CD4-positive, alpha-beta memory T cell (primary cell): ENCODE measurements at places on chromosomes 6 and 20.

- no peak overlapping the region for H3K4me3 ChIP-seq
- no peaks in the 10 kb centered on the region for H3K36me3 ChIP-seq
- H3K27ac ChIP-seq = no peak overlapping the region
Observed at GRCh38 chr20:52809003-52809402, 163.2 kb upstream of the TSHZ2 start.

- H3K4me1 ChIP-seq = no peaks in the 10 kb centered on the region
- H3K27ac ChIP-seq = no peak overlapping the region
- H3K27me3 ChIP-seq = no peaks in the 10 kb centered on the region
- no peak overlapping the region for H3K4me3 ChIP-seq
- no peak for DNase-seq
Observed at GRCh38 chr6:168508903-168509302, 67.9 kb downstream of the SMOC2 start.

GRCh38 chr6:37549154-37549553, 49.5 kb upstream of the CCDC167 start:
- H3K27ac ChIP-seq = no peak overlapping the region
- no peaks in the 10 kb centered on the region for H3K27me3 ChIP-seq
- no peaks in the 10 kb centered on the region for H3K36me3 ChIP-seq
- H3K4me3 ChIP-seq = no peak overlapping the region
- H3K4me1 ChIP-seq = peaks cover 39% of the 10 kb centered on the region

GRCh38 chr6:169320013-169320412, 66.4 kb upstream of the THBS2 start:
- no peak for DNase-seq
- H3K4me3 ChIP-seq = no peak overlapping the region
- no peaks in the 10 kb centered on the region for H3K27me3 ChIP-seq
- no peaks in the 10 kb centered on the region for H3K36me3 ChIP-seq
- no peaks in the 10 kb centered on the region for H3K4me1 ChIP-seq

GRCh38 chr6:29561606-29562181, 2.2 kb upstream of the UBD start:
- no peak overlapping the region for H3K27ac ChIP-seq
- H3K36me3 ChIP-seq = no peaks in the 10 kb centered on the region
- no peaks in the 10 kb centered on the region for H3K4me1 ChIP-seq
- DNase-seq = no peak
- peaks cover 7% of the 10 kb centered on the region for H3K27me3 ChIP-seq

GRCh38 chr6:158356586-158357546, 44.6 kb downstream of the TULP4 start:
- H3K4me1 ChIP-seq = peaks cover 34% of the 10 kb centered on the region
- no peak overlapping the region for H3K4me3 ChIP-seq
- DNase-seq = no peak
- H3K27me3 ChIP-seq = no peaks in the 10 kb centered on the region

GRCh38 chr6:91137286-91137685, 550.4 kb upstream of the MAP3K7 start:
- no peaks in the 10 kb centered on the region for H3K27me3 ChIP-seq
- no peaks in the 10 kb centered on the region for H3K4me1 ChIP-seq
- no peaks in the 10 kb centered on the region for H3K36me3 ChIP-seq
- H3K27ac ChIP-seq = no peak overlapping the region
- H3K4me3 ChIP-seq = no peak overlapping the region

DNA sequence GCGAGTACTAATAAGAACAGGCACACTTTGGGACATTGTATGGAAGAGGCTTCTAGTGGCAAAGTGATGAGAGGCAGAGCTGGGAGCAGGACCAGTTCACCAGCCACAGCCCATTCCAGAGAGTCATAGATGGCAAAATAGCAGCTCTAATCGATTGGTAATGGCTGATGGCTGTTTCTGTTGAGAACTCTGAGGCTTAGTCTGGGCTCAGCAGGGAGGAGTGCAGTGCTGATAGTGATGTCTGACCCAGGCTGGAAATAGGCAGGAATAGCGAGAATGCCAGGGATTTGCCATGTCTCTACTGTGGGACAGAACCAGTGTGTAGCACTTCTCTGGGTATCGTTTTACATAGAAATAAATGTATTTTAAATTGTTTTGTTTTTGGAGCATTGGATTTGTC, 620.0 kb upstream of the FLRT3 start:
- no peak overlapping the region for H3K27ac ChIP-seq
- H3K36me3 ChIP-seq = no peaks in the 10 kb centered on the region
- no peak for DNase-seq

- no peak for DNase-seq
- no peak overlapping the region for H3K27ac ChIP-seq
- no peak overlapping the region for H3K4me3 ChIP-seq
- no peaks in the 10 kb centered on the region for H3K4me1 ChIP-seq
- H3K36me3 ChIP-seq = no peaks in the 10 kb centered on the region
Observed at GRCh38 chr6:108275976-108276375, 15.1 kb upstream of the SNX3 start.

DNA sequence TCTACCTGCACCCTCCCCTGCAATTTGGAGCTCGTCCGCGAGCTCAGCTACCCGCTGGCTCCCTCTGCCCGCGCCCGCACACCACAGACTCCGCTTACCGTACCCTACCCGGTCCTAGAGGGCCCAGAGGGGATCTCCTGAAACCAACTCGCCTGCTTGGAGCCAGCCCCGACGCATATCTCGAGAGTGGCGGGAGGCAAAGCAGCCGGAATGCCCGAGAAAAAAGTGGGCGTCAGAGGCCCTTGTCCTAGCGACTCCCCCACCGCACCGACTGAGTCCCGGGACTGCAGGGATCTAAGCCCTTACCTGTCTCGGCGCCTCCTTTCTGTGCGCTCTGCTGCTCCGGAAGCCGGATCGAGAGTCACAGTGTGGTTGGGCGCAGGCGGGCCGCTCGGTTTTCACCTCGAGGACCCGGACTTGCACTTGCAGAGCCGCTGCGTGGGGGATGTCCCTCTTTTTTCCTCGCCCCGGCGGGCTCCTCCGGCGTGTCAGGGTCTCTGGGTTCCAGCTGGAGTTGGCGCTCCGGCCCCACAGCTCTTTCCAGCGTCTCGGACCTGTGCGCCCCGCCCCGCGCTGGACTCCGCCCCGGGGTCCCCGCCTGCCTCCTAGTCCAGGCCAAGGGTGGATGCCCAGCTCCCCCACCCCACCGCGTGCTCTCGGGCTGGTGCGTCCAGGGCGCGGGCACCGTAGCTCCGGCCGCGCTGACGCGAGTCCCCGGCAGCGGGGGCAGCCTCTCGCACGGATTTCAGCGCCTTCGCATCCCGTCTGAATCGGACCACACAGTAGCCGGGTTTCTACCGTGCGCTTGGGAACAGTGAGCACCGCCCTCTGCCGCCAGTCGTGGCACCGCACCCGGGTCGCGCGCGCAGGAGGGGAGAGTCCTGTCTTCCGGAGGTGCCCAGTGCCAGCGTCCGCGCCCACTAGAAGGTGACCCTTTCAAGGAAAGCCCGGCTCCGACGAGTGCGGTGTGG, at the start of gene PROKR2:
PROKR2 (minus strand) TSS at position 767 of the 971 bp plus-strand sequence. CDS start 2,585 bp downstream, outside the sequence.
- H3K27me3 ChIP-seq = no peaks in the 10 kb centered on the region
- H3K36me3 ChIP-seq = no peaks in the 10 kb centered on the region
- H3K27ac ChIP-seq = no peak within 1 kb of the TSS
- H3K4me1 ChIP-seq = no peaks in the 10 kb centered on the region

GRCh38 chr6:170572704-170573466, 11.6 kb downstream of the PDCD2 start:
- no peak overlapping the region for H3K4me3 ChIP-seq
- no peak for DNase-seq
- H3K27ac ChIP-seq = no peak overlapping the region
- H3K36me3 ChIP-seq = peaks cover 54% of the 10 kb centered on the region
- H3K27me3 ChIP-seq = no peaks in the 10 kb centered on the region

DNA sequence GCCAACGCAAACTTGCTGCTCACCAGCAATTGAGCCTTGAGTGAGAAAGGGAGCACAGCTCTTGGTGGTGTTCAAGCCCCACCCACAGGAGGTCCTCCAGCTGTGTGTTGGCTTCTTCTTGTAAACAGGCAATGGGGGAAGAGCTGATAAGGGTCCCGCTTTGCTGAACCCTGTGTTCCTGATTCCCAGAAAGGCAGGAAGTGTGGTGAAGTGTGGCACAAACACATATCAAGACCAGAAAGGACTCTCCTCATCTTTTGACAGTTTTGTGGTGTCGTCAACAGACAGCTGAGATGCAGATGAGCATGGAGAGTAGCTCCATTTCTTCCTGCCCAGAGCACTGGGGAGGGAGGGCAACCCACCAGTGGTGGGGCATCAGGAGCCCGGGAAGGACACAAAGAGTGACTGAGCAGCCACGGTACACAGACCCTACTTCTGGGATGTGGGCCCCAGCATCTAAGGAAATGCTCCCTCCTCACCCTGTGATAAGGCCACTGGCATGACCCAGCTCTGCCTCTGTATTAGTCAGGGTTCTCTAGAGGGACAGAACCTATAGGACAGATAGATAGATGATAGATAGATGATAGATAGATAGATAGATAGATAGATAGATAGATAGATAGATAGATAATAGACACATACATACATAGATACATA, 188.9 kb upstream of the TAB2 start:
- peaks cover 72% of the 10 kb centered on the region for H3K4me1 ChIP-seq
- peak; percentile 47 for DNase-seq
- no peaks in the 10 kb centered on the region for H3K27me3 ChIP-seq
- H3K36me3 ChIP-seq = no peaks in the 10 kb centered on the region

DNA sequence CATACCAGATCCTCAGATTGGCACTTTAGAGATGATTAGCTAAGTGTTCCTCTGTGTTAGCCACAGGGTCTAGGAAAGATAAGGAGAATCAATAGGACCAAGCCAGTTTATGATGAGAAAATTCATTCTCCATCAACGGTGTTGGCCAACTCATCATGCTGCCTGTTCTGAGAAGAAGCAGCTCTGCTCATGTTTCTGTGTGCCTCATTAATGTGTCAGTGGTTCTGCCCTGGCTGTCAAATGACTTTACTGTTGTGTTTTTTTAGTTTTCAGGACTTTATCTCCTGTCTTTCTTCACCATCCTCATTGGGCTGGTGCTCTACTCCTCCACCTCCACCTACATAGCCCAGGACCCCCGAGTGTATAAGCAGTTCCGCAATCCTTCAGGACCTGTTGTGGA, 234.3 kb upstream of the PLN start:
- no peaks in the 10 kb centered on the region for H3K27me3 ChIP-seq
- no peak overlapping the region for H3K4me3 ChIP-seq
- DNase-seq = no peak
- no peaks in the 10 kb centered on the region for H3K36me3 ChIP-seq
- no peaks in the 10 kb centered on the region for H3K4me1 ChIP-seq

DNA sequence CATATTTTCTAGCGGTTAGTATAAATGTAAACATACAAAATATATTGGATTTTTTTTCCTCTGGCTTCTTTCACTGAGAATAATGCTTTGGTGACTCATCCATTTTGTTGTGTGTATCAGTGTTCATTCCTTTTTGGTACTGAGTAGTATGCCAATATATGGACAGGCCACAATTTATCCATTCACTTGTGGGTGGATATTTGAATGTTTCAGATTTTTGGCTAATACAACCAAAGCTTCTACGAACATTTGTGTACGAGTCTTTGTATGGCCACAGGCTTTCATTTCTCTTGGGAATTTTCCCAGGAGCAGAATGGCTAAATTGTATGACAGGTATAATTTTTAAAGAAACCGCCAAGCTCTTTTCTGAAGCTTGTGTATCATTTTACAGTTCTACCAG, 677.5 kb downstream of the HDGFL1 start:
- H3K4me1 ChIP-seq = no peaks in the 10 kb centered on the region
- DNase-seq = no peak
- H3K27ac ChIP-seq = no peak overlapping the region
- no peaks in the 10 kb centered on the region for H3K27me3 ChIP-seq
- no peak overlapping the region for H3K4me3 ChIP-seq

GRCh38 chr20:62949153-62949821, 3.2 kb upstream of the SLC17A9 start:
- DNase-seq = no peak
- no peaks in the 10 kb centered on the region for H3K27me3 ChIP-seq
- peaks cover 44% of the 10 kb centered on the region for H3K36me3 ChIP-seq
- peaks cover 22% of the 10 kb centered on the region for H3K4me1 ChIP-seq
- no peak overlapping the region for H3K4me3 ChIP-seq

GRCh38 chr6:131523988-131524673, 48.9 kb upstream of the ARG1 start:
- no peaks in the 10 kb centered on the region for H3K27me3 ChIP-seq
- no peak overlapping the region for H3K4me3 ChIP-seq
- H3K4me1 ChIP-seq = peaks cover 10% of the 10 kb centered on the region

DNA sequence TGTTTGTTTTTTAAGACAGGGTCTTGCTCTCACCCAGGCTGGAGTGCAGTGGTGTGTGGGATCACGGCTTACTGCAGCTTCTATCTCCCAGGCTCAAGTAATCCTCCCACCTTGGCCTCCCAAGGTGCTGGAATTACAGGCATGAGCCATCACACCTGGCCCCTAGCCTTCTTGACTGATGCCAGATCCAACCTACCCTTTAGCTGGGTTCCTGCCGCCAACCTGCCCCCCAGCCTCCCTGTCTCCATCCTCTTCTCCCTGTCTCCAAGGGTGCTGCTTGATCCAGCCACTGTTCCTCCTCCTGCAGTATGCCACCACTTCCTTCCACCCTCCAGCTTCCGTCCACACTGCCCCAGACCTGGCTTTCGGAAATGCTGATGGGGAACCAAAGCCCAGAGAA, 3.2 kb upstream of the C20orf144 start:
- no peak overlapping the region for H3K4me3 ChIP-seq
- H3K4me1 ChIP-seq = peaks cover 14% of the 10 kb centered on the region
- no peaks in the 10 kb centered on the region for H3K27me3 ChIP-seq
- H3K36me3 ChIP-seq = no peaks in the 10 kb centered on the region
- no peak overlapping the region for H3K27ac ChIP-seq
- DNase-seq = no peak

DNA sequence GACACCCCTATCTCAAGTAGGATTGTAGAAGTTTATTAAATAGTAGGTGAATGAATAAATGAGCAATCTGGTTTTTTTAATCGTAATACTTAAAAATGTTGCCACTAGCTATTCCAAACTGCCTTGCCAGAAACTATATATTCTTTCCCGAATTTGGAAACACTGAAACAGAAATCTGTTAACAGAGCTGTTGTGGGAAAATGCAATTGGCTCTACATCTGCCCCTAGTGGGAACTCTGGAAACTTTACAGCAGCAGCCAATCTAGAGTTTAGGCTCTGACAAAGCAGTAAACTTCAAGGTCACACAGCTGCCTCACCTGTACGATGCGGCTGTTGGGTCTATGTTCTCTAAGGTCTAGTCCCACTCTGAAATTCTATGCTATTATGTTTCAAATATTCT, 41.7 kb downstream of the SYNE1 start:
- H3K36me3 ChIP-seq = no peaks in the 10 kb centered on the region
- no peak for DNase-seq
- no peaks in the 10 kb centered on the region for H3K27me3 ChIP-seq
- H3K27ac ChIP-seq = no peak overlapping the region
- no peaks in the 10 kb centered on the region for H3K4me1 ChIP-seq
- no peak overlapping the region for H3K4me3 ChIP-seq

DNA sequence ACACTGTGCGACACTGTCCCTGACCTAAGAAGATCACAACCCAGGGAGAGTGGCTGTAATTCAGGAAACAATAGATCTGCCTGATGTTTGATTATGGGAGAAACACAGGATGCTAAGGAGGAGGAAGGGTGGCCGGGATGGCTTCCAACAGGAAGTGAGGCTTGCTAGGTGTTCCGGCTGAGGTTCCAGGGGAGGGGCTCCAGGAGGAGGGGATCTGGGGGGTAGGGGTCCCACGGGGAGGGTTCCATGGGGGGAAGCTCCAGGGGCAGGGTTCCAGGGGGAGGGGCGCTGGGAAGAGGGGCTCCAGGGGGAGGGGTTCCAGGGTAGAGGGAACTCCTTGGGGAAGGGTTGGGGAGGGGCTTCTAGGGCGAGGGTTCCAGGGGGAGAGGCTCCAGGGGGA, 48.6 kb downstream of the DAAM2 start:
- no peaks in the 10 kb centered on the region for H3K4me1 ChIP-seq
- H3K4me3 ChIP-seq = no peak overlapping the region
- H3K36me3 ChIP-seq = no peaks in the 10 kb centered on the region
